Myometrial cell (primary cell): ENCODE measurements at places on chromosomes 5 and 9. TPM values are rescaled to one million over a fixed set of nuclear protein-coding genes. Genes with fewer than 3 reads are reported as not detected.

TRPM3 gene
- under 0.01 and 10.6 TPM in 2 replicates for total RNA-seq

CDH9 gene
- not detected in 2 replicates for total RNA-seq

CXCL14 gene
- total RNA-seq, result 0.29 TPM in 1 of 2 replicates, not detected in the other

SPINK13 gene
- total RNA-seq, result not detected in 2 replicates

SYK gene
- total RNA-seq, result not detected in 2 replicates

OR1J4 gene
- total RNA-seq, result not detected in 2 replicates

FOXD4L5 gene
- not detected in 2 replicates for total RNA-seq

GPR150 gene
- 0.18 and 0.86 TPM in 2 replicates for total RNA-seq

PAPPA gene
- 5.5 and 7.3 TPM in 2 replicates for total RNA-seq

CLIC3 gene
- 21.6 and 29.6 TPM in 2 replicates for total RNA-seq

CENPK gene
- 14.7 and 20.7 TPM in 2 replicates for total RNA-seq

NSMF gene
- 39.5 and 45.0 TPM in 2 replicates for total RNA-seq

IGFBPL1 gene
- not detected in 2 replicates for total RNA-seq

ZFP37 gene
- 0.29 and 1.9 TPM in 2 replicates for total RNA-seq

CSF2 gene
- 3.0 TPM in 1 of 2 replicates, not detected in the other for total RNA-seq

KCNV2 gene
- total RNA-seq, result not detected in 2 replicates

TAL2 gene
- not detected in 2 replicates for total RNA-seq

GFI1B gene
- not detected in 2 replicates for total RNA-seq

RANBP3L gene
- not detected in 2 replicates for total RNA-seq

FOXD4L3 gene
- total RNA-seq, result not detected in 2 replicates

UCK1 gene
- total RNA-seq, result 24.1 and 28.5 TPM in 2 replicates

BRINP1 gene
- 0.58 TPM in 1 of 2 replicates, not detected in the other for total RNA-seq

MRPL36 gene
- 50.5 and 76.7 TPM in 2 replicates for total RNA-seq

DMGDH gene
- total RNA-seq, result 0.86 and 1.9 TPM in 2 replicates

PCDHB9 gene
- 0.18 TPM in 1 of 2 replicates, not detected in the other for total RNA-seq

ITK gene
- not detected in 2 replicates for total RNA-seq

ANGPTL2 gene
- total RNA-seq, result 3.0 and 4.3 TPM in 2 replicates

EQTN gene
- not detected in 2 replicates for total RNA-seq

DIAPH1 gene
- 36.6 and 46.8 TPM in 2 replicates for total RNA-seq

STKLD1 gene
- total RNA-seq, result 0.18 and 1.7 TPM in 2 replicates

FLT4 gene
- 0.18 TPM in 1 of 2 replicates, not detected in the other for total RNA-seq

GABRA6 gene
- not detected in 2 replicates for total RNA-seq

DAPK1 gene
- total RNA-seq, result 0.86 and 1.1 TPM in 2 replicates

ARHGEF37 gene
- total RNA-seq, result 0.89 and 2.9 TPM in 2 replicates

IRX2 gene
- 0.18 and 1.4 TPM in 2 replicates for total RNA-seq

LCP2 gene
- not detected in 2 replicates for total RNA-seq

PAXX gene
- total RNA-seq, result 38.8 and 45.3 TPM in 2 replicates

PCDHA1 gene
- total RNA-seq, result not detected in 2 replicates

CDX1 gene
- total RNA-seq, result not detected in 2 replicates

INSL4 gene
- total RNA-seq, result not detected in 2 replicates

PDCD1LG2 gene
- 9.6 and 11.0 TPM in 2 replicates for total RNA-seq

NCBP1 gene
- 28.0 and 35.3 TPM in 2 replicates for total RNA-seq

TTC1 gene
- total RNA-seq, result 44.7 and 48.7 TPM in 2 replicates

BTNL8 gene
- not detected in 2 replicates for total RNA-seq
